ENCODE measurements at places on chromosomes 16 and 17.

DNA sequence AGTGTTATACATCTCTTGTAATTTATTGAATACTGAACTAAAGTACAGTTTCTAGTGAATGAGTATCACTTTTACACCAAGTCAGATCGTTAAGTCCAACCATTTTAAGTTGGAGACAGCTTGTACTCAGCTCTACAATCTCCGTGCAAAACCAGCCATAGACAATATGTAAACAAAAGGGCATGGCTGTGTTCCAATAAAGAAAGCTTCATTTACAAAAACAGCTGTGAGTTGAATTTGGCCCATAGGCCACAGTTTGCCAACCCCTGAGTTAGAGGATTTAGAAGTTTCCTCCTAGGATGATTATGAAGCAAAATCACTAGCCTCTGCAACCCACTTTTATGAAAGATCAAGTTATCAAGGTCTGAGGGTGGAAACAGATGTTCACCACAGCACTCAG, 105.7 kb upstream of the RCVRN start:
- no peak for DNase-seq

GRCh38 chr16:20903899-20904506, 3.4 kb downstream of the LYRM1 start:
- no peak for DNase-seq

DNA sequence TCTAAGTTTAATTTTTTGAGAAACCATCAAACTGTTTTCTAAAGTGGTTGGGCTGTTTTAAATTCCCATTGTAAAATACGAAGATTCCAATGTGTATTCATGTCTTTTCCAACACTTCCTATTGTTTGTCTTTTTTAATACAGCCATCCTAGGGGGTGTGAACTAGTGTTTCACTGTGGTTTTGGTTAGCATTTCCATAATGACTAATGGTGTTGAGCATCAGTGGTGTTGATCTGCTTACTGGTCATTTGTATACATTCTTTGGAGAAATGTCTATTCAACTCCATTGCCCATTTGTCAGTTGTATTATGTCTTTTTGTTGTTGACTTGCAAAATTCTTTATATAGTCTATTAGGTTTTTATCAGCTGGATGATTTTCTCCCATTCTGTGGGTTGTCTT, 239.2 kb upstream of the AXIN2 start:
- DNase-seq, result no peak

GRCh38 chr17:35432176-35433074, at the start of gene SLFN12:
Gene SLFN12 (minus strand): TSS chr17:35432500. CDS start chr17:35423028, 9,472 bp downstream.
- no peak for DNase-seq

GRCh38 chr17:44921122-44921882, 6.0 kb upstream of the GFAP start:
- DNase-seq, result peak; percentile 71

DNA sequence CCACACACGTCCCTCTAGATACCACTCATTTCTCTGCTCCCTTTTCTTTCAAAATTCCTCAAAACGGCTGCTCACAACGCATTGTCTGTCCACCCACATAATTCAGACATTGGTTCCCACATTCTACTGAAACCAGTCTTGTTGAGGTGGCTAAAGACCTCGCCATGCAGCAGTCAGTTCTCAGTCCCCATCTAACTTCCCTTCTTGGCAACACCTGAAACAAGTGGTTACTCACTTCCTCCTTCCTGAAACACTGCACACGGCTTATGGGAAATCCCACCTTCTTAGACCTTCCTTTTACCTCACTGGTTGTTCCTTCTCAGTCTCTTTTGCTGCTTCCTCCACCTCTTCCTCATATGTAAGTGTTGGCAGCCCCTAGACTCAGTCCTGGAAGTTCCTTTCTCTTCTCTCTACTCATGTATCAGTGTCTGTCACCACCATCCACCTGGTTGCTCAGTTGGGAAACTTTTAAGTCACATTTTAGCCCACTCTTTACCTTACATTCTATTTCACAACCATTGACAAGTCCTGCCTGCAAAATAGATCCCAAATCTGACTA, 277.1 kb downstream of the CEP112 start:
- no peak for DNase-seq

- DNase-seq, result no peak
Measured at GRCh38 chr17:66450008-66450851, 147.8 kb downstream of the PRKCA start.

- DNase-seq, result peak; percentile 92
Measured at GRCh38 chr17:79839356-79840268, at the start of gene CBX4. Gene CBX4 (minus strand): TSS chr17:79839440. CDS start chr17:79839251, 189 bp downstream.

DNA sequence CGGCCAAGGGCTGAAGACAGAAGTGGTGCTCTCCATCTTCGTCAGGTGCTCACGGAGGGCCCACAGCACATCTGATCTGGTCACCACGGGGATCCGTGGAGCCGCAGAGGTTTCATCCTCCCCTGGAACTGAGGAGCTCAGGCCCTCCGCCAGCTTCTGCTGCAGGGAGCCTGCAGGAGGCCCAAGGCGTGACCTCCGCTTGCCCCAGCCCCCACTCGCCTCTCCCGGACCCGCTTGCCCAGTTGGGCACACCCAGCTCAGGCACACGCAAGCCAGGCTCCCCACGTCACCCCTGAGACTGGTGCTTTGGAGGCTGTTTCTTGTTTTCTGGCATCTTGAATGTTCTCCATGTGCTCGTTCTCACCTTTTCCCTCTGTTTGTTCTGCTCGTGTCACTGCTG, 39.4 kb upstream of the CHMP6 start:
- no peak for DNase-seq

GRCh38 chr17:50935221-50935995, 69.3 kb upstream of the TOB1 start:
- peak; percentile 95 for DNase-seq

- peak; percentile 96 for DNase-seq
Measured at GRCh38 chr17:42107597-42108576, 4.6 kb downstream of the DHX58 start.

DNA sequence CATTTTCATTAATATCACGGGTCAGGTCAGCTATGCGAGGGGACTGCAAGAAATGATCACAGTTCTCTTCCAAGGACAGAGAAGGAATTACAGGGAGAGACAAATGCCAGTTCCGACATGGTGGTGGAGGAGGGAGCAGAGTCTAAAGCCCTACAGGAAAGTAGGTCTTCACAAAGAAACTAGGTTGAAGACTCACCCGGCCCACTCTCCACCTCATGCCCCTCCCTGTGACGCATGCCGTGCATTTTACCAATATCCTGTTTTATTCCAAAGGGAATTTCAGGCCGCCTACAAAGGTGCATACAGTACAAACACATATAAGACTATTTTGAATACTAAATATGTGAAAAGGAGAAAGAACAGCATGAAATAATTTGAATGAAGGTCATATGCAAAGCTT, 56.8 kb downstream of the CDH11 start:
- DNase-seq, result no peak

GRCh38 chr16:52456368-52456767, 90.6 kb downstream of the TOX3 start:
- DNase-seq, result no peak

DNA sequence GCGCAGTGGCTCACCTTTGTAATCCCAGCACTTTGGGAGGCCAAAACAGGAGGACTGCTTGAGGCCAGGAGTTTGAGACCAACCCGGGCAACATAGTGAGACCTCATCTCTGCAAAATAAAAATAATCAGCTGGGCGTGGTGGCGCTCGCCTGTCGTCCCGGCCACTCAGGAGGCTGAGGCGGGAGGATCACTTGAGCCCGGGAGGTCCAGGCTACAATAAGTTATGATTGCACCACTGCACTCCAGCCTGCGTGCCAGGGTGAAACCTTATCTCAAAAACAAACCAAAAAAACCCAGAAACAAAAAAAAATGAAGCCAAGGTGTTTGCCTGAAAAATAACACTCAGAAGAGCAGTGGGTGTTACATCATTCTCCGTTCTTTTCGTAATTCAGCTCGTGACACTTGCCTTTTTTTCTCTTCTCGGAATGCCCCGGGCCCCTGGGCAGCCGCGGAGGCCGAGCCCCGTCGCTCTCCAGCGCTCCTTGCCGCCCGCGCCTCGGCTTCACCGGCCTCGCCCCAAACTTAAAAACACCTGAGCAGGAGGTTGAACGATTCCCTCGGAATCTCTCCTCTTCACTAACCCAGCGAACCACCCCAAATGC, 17.0 kb downstream of the PRCD start:
- no peak for DNase-seq

DNA sequence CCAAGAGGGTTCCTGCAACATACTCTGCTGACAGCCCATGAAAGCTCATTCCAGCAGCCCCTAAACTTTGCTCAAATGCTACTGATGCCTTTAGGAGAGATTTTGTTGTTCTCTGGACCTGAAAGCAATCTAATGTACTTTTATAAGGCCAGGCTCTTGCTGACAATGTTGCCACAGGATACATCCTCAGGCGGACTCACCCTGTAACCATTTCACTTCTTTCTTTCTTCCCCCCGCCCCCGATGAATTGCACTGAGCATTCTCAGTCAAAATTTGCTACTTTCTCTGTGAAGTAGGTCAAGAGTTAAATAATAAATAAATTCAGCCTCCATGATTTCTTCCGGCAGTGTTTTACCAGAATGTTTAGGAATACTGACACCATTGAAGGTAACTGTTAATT, 1.5 kb downstream of the GAS7 start:
- no peak for DNase-seq

DNA sequence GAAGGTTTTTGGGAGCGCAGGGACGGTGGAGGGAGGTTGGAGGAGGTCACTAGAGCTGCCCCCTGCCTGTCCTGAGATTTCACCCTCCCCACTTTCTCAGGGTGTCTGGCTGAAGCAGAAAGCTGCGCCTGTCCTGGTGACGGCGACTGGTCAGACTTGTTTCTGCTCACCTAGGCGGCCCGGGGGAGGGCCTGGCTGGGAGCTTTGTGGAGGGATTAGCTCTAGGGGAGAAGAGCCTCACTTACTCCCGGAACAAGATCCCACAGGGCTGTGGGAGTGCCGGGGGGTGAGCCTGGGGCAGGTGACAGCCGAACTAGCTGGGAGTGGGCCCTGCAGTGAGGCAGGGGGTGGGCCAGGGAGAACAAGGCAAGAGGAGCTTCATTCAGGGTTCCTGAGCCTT, 11.5 kb downstream of the NHERF1 start:
- peak; percentile 72 for DNase-seq

DNA sequence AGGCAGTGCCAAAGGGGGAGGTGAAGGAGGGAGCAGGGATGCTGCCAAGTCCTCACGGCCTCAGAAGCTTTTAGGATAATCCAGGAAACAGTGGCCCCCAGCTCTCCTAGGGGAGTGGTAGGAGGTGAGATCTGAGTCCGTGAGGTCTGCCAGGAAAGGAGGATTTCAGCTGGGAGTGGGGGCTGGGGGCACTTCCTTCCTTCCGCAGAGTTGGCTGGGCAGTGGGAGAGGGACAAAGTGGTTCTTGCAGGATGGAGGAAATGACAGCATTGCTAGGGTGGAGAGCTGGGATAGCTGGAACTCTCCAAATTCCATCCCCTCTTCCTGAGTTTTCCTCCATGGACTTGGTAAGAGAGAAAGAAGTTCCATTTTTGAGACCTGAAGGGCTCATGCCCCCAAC, 4.8 kb upstream of the SP6 start:
- no peak for DNase-seq

- DNase-seq, result no peak
Measured at GRCh38 chr16:645852-646678, 3.1 kb upstream of the WDR90 start.

DNA sequence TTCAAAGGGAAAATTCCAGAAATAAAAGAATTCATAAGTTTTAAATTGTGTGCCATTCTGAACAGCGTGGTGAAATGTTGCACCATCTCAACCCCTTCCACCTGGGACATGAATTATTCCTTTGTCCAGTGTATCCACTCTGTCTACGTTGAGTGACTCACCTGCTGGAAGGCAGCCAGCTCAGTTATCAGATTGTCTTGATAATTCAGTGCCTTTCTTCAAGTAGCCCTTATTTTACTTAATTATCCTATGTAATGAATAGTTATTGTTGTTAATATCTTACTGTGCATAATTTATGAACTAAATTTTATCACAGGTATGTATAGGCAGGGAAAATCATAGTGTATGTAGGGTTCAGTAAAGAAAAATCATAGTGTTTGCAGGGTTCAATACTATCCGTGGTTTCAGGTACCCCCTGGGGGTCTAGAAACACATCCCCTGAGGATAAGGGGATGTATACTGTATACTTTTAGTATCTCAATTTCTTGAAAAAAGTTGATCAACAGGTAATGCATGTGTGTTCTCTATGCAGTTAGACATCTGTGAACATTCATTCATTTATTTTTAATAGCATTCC, 7.7 kb upstream of the PCTP start:
- DNase-seq, result no peak

GRCh38 chr17:56629531-56630075, 36.1 kb downstream of the NOG start:
- peak; percentile 45 for DNase-seq

- no peak for DNase-seq
Measured at GRCh38 chr17:73510981-73511718, 133.1 kb downstream of the SDK2 start.

- DNase-seq, result no peak
Measured at GRCh38 chr16:16915771-16916170, 536.8 kb downstream of the NPIPA7 start.

- DNase-seq, result no peak
Measured at GRCh38 chr17:60087882-60088669, 9.4 kb upstream of the HEATR6 start.

DNA sequence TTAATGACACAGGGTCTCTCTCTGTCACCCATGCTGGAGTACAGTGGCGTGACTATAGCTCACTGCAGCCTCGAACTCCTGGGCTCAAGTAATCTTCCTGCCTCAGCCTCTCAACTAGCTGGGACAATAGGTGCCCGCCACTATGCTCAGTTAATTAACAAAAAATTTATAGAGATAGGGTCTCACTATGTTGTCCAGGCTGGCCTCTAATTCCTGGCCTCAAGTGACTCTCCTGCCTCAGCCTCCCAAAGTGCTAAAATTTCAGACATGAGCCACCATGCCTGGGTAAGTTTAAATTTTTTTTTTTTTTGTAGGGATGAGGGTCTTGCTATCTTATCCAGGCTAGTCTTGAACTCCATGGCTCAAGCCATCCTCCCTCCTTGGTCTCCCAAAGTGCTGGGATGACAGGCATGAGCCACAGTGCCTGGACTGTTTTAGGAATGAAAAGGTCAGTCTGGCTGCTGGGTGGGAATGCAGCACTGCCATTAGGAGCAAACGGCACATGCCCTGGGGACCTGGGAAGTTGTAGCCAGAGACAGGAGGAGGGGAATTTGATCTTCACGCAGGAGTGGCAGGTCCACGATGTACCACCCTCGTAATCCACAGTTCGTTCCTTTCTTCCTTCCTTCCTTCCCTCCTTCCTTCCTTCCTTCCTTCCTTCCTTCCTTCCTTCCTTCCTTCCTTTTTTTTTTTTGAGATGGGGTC, 106.7 kb downstream of the HAPSTR1 start:
- no peak for DNase-seq

GRCh38 chr17:55149485-55149884, 115.3 kb upstream of the HLF start:
- DNase-seq, result no peak

DNA sequence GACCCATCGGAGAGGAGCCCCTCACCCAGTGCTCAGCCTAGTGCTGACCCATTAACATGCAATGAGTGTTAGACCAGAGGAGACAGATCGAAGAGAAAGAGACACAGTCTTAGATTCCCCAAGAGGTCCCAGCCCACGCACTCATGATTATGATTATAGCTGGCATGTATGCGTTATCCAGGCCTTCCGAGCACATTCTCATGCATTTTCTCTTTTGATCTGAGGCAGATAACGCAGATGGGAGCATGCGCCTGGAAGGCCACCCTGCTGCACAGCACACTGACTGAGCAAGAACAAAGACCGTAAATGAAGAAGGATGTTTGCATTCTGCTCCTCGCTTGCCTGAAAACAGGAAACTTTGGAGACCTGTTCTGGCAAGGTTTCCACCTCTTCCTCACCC, 232.7 kb downstream of the SOX9 start:
- DNase-seq, result no peak

All from NCI-H524 (cell line).